NCI-H1417 (cell line): ENCODE measurements at places on chromosomes 3 and 15.

DNA sequence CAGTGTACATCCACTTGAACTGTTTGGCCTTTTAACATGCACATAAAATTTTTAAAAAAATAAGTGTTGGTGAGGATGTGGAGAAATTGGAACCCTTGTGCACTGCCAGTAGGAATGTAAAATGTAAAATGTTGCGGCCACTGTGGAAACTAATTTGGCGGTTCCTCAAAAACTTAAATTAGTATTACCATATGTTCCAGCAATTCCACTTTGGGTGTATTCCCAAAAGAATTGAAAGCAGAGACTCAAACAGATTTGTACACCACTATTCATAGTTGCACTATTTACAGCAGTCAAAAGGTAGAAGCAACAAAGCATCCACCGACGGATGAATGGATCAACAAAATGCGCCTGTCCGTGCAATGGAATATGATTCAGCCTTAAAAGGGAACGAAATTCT is 55.2 kb upstream of the SEC61A1 start:
- no peak for DNase-seq

- DNase-seq, result no peak
These were observed 64.3 kb upstream of the LRRC3B start for GRCh38 chr3:26558257-26558656.

- no peak for DNase-seq
These were observed 79.8 kb downstream of the SHQ1 start for GRCh38 chr3:72768481-72768880.

DNA sequence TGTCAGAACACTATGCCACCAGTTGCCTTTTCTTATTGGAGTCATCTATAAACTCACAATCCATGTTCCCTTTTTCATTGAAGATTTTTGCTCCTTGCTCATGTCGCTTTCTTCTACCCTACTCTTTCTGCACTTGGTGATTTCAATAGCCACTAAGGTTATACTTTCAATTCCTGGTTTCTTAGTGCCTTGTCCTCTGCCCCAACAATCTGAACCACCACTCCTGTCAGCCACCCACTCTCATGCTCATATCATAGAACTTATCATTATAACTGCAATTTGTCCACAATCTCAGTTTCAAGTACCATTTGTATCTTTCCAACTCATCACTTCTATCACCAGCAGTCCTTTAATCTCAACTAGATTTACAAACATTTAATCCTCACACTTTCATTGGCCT is 10.0 kb upstream of the GRAMD1C start:
- no peak for DNase-seq

GRCh38 chr3:180802837-180803236 is 109.6 kb upstream of the FXR1 start:
- DNase-seq, result peak; percentile 29

DNA sequence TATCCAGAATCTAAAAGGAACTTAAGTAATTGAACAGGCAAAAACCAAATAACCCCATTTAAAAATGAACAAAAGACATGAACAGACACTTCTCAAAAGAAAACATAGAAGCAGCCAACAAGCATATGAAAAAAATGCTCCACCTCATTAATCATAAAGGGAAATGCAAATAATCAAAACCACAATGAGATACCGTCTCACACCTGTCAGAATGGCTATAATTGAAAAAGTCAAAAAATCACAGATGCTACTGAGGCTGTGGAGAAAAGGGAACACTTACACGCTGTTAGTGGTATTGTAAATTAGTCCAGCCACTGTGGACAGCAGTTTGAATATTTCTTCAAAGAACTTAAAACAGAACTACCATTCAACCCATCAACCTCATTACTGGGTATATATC is 220.7 kb downstream of the MEX3B start:
- peak; percentile 77 for DNase-seq

- no peak for DNase-seq
These were observed 82.8 kb downstream of the MAGI1 start for GRCh38 chr3:65955792-65956477.

DNA sequence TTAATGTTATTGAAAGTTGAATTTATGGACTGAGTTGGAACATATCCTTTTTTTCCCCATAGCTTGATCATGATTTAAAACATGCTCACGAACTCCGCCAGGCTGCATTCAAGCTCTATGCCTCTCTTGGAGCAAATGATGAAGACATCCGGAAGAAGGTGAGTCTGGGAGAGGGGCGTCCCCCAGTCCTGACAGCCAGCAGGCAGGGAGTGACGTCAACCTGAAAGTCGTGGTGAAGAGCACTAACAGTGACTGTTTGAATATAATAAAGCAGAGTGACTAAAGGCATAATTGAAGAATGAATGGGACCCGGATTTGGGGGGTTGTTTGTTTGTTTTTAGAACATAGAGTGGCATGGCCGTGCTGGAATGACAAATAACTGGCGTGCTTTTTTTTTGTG is 57.9 kb downstream of the ARMC8 start:
- DNase-seq, result no peak

DNA sequence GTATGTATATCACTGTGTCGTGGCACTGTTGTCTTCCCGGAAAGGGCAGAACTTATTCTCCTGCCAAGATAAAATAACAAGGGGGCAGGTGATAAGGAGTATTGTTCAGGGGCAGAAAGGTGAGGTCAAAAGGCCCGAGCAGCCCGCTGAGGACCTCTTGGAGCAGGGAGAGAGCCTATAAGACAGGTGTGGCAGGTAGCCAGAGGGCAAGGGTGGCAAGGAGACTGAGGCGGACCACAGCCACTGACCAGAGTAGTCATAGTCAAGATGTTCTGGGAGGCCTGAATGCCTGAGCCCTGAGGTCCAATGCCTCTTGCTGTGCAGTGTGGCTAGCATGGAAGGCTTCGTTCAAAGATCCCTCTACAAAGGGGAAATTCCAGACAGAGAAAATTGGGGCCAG is 172.3 kb upstream of the CHRNA7 start:
- no peak for DNase-seq

DNA sequence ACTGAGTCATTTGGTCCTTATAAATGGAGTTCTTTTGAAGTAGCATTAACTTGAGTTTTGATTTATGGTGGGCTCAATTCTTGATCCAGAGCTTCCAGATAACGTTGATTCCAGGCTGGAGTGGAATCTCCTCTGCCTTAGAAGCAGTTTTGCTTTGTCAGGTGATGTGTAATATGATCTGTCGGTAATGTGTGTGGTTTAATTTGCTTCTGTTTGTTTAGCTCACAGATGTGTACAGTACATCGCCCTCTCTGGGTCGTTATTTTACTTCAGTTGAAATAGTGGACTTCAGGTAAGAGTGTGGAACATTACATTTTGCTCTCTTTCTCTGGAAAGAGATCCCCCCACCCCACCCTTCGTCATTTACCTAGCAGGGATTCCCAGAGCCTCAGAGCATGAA is 23.1 kb downstream of the C3orf52 start:
- peak; percentile 62 for DNase-seq

- no peak for DNase-seq
These were observed 327.3 kb upstream of the TLE3 start for GRCh38 chr15:70424937-70425411.

DNA sequence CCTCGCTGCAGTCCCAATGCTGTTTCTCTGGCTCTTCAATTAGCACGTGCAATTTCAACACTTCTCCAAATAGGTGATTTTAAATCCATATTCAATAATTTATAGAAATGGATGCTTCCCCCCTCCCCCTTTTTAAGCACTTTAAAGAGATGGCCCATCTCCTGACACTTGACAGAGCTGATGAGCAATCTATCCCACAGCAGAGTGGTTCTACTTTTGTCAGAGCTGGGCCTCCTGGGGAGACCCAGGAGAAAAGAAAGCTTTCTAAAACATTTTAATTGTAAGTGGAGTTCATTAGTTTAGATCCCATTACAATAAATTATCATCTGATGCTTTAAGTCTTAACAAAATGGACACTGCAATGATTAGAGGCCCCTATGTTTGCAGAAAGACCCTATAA is 127.7 kb downstream of the SHQ1 start:
- peak; percentile 80 for DNase-seq

- no peak for DNase-seq
These were observed 92.9 kb upstream of the GK5 start for GRCh38 chr3:142318331-142318730.

GRCh38 chr3:60225848-60226247 is 1025.4 kb downstream of the FHIT start:
- no peak for DNase-seq

- no peak for DNase-seq
These were observed 1037.3 kb downstream of the SI start for GRCh38 chr3:164040991-164041390.

DNA sequence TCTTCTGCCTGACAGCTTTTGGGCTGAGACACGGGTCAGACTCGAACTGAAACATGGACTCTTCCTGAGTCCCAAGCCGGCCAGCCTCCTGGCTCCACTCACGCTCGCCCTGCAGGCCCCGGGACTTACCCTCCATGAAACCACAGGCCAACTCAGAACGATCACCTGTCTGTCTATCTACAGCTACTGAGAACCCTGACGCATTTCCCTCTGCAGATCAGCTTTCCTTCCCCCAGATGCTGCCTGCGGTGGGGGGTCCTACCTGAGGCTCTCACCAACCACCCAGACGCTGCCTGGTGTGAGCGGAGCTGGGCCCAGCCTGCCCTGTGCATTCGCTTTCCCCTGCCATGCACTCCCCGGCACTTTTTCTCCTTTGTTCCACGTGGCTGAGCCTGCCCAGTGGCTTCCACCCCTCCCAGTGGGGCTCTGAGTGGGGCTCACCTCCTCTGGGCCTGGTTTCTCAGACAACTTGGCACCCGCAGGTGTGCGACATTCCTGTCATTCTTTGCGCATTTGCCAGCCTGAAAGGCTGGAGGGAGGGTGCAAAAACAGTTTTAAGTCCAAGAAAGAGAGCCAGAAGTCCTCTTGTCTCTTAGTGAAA is 60.2 kb downstream of the PLXNA1 start:
- no peak for DNase-seq

- DNase-seq, result peak; percentile 7
These were observed 364.0 kb upstream of the RBMS3 start for GRCh38 chr3:28916713-28917499.

DNA sequence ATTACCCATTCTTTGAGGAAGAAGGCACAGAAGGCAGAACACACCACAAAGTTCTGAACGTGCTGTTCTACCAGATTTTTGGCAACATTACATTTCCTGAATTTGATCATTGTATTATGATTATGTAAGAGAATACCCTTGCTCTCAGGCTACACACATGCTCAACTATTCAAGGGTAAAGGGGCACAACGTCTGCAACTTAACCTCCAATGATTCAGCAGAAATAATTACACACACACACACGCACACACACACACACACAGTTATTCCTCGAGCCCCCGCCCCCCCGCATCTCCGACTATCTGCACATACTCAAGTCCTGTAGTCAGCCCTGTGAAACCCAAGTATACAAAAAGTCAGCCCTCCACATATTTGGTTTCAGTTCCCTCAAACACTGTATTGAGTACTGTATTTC is 26.8 kb downstream of the RPN1 start:
- no peak for DNase-seq

- no peak for DNase-seq
These were observed 1.9 kb downstream of the SHISA5 start for GRCh38 chr3:48502121-48502520.

DNA sequence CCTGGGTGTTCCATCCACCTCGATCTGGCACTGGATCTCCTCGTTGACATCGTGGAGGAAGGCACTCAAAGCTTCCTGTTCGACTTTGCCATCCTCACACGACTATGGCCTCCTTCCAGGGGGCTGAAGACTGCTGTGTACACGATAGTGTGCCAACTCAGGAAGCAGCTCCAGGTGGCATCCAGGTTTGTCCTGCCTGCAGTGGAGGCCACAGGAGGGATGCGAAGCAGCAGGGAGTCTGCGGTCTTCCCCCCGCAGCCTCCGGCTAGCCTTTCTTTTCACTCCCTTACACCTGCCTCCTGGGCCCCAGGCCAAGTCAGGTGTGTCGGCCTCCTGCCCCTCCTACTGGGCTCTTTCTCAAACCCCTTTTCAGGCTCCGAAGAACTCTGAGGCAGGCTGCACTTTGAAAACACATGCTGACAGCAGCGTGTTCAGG is 32.2 kb downstream of the SYNM start:
- peak; percentile 97 for DNase-seq

GRCh38 chr15:90529371-90530249 is at the start of gene CRTC3:
CRTC3 (plus strand) TSS chr15:90529923; CDS start chr15:90530072, 149 bp downstream.
- DNase-seq, result peak; percentile 51

DNA sequence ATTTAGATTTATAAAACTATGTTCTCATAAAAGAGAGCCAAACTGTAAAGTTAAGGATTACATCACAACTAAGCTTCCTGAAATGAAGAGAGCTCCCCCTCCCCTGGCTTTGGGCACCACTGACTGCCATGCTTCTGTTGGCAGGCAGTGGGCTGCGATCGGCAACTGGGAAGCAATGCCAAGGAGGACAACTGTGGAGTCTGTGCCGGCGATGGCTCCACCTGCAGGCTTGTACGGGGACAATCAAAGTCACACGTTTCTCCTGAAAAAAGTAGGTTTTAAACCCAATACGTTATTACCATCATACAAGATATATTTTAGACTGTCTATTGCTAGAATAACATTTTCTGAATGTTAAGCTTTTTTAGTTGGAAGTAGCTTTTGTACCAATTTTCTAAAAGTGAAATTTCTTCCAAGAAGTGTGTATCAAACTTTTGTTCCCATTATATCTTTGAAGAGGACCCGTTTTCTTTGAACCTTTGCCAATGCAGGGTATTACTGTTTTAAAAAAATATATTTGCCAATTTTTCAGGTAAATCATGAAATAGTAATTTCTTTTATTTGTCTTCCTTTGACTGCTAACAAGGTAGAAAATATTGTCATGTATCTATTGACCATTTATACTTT is 184.1 kb downstream of the ADAMTSL3 start:
- DNase-seq, result no peak

DNA sequence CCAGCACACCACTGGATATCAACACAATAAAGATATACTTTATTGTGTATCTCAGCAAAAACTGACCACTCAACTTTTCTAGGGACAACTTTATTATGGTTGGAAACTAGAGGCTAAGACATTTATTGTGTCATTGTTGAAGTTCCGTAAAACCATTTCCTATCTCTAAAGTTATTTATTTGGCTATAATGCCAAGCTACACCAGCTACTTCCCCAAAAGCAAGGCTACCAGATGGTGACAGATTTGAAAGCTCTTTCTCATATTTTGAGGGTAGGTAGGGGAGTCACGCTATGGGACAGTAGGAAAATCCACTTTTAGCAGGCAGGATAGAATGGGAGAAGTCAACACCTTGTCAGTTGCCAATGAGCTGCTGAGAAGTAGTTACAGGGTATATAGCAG is 834.6 kb upstream of the CFAP20DC start:
- DNase-seq, result no peak

GRCh38 chr3:178345944-178346343 is 190.3 kb upstream of the KCNMB2 start:
- DNase-seq, result no peak

GRCh38 chr15:39510001-39510701 is 70.7 kb upstream of the THBS1 start:
- no peak for DNase-seq

DNA sequence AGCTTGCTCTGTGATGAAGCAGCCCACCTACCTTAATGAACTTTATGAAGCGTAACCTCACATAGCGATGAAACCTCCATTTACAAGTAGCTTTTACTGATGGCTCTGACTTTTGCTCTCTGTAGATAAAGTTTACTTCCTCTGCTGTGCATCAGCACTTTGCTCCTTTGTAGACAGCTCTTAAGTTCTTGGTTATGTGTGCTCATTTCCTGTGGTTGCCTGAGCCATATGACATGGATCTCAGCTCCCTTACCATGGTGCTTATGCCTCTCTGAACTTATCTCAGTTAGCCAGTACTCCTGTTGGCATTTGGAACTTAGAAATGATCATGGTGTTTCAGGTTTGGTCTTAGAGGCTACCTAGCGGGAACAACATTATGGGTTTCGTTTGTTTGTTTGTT is 7.8 kb downstream of the MFSD1 start:
- no peak for DNase-seq

- DNase-seq, result no peak
These were observed 7.3 kb upstream of the TNFSF10 start for GRCh38 chr3:172530566-172530965.
